ENCODE measurements at places on chromosomes 13 and 19.

- no peak for DNase-seq
Observed at GRCh38 chr13:29541400-29541799, 54.1 kb downstream of the SLC7A1 start.

GRCh38 chr19:49701271-49701786, 10.4 kb downstream of the CPT1C start:
- no peak for DNase-seq

GRCh38 chr19:2540646-2541454, 64.9 kb downstream of the GADD45B start:
- peak; percentile 99 for DNase-seq

- no peak for DNase-seq
Observed at GRCh38 chr13:87084192-87084591, 587.0 kb upstream of the SLITRK5 start.

- DNase-seq = peak; percentile 41
Observed at GRCh38 chr13:25286308-25286968, 850 bp downstream of the MTMR6 start.

DNA sequence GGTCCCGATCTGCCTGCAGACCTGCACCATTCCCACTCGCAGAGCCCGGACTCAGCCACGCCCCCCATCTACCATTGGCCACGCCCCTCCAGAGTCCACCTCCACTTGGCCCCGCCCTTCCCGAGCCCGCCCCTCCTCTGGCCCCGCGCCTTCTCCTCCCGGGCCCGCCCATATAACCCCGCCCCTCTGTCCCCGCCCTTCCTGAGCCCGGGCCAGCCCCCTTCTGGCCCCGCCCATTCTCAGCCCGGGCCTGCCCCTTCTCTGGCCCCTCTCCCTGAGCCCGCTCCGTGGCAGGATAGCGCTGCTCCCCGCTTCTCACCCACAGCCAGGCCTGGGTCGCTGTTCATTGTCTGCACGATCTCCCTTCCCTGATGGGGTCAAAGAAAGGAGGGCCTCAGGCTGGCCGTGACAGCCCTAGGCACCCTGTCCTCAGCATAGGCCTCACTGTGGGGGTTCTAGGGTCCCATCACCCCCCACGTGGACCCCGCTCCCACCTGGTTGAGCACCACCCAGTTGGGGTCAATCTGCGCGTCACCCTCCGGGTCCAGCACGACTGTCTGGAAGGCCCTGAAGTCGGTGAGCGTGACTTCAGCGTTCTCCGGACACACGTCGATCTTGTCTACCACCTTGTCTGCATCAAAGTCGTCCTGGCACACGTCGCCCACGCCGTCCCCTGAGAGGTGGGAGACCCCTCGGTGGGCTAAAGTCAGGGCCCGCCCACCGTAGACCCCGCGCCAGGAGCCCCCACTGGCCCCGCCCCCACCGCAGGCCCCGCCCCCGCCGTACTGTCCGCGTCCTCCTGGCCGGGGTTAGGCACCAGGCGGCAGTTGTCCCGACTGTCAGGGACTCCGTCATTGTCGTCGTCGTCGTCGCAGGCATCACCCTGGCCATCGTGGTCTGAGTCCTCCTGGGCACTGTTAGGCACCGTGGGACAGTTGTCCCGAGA, 5.7 kb downstream of the COMP start:
- peak; percentile 62 for DNase-seq

GRCh38 chr19:56969759-56970178, 129.2 kb upstream of the PEG3 start:
- DNase-seq = no peak

DNA sequence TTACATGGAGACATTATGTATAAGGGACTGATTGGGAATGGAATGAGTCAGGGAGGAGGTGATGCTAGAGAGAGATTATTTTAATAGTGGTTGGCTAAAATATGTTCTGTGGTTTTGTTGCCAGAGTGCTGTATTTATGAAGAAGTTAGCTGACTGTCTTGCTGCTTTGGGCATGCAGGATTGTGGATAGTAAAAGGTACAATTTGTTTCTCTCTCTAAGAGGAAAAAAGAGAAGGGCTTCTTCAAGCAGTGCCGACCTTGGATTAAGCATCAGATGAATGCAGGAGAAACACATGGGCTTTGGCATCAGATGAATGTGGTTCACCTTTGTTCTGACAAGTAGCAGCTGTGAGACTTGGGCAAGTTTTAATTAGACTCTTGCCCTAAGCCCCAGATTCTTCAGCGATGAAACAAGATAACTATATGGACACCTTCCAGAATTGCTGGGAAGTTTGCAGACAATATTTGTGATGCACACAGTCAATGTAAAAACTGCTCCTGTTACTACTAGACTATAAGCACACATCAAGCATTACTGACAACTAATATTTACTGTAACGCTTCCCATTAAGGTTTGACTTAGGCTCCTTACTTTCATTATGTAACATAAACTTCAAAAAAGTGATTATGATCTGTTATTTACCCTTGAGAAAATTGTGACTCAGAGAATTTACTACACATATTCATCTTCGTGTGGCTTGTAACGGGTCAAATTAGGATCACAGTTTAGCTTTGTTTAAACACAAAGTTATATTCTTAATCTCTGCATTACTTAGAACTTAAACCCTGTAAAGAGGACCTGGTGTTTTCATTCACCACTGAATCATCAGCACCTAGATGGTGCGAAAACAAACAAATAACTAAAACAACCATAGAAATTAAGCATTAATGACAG, 824.0 kb downstream of the PCDH9 start:
- DNase-seq = peak; percentile 83

DNA sequence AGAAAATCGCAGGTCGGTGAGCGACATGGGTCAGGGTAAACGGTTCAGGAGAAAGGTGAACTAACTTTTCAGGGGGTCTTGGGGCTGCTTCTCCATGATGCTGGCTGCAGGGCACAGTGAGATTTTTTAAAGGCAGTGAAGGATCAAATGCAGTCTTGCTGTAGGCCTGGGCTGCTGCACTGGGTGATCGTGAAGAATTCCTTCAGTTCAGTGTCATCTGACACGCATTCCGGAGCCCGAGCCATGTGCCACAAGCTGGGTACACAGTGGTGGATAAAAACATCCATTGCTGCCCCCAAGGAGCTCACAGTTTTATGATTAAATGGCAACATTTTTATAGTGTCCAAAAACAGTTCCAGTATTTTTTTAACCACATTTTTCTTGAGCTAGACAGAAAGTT, 56.3 kb upstream of the GPR12 start:
- DNase-seq = no peak

GRCh38 chr19:18150776-18151624, 2.0 kb upstream of the PIK3R2 start:
- no peak for DNase-seq

GRCh38 chr19:29538651-29539050, 12.9 kb downstream of the VSTM2B start:
- no peak for DNase-seq

DNA sequence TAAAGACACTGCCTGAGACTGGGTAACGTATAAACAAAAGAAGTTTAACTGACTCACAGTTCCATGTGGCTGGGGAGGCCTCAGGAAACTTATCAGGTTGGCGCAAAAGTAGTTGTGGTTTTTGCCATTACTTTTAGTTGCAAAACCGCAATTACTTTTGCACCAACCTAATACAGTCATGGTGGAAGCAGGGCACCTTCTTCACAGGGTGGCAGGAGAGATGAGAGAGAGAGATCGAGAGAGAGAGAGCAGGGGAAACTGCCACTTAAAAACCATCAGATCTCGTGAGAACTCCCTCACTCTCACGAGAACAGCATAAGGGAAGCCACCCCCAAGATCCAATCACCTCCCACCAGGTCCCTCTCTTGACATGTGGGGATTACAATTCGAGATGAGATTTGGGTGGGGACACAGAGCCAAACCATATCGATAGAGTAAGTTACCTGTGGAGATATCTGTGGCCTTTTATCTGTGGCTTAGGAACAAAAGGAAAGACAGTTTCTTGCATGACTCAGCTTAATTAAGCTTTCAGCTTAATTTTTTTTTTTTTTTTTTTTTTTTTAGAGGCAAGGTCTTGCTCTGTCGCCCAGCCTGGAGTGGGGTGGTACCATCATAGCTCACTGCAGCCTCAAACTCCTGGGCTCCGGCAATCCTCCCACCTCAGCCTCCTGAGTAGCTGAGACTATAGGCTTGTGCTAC, 7.6 kb upstream of the CABP5 start:
- no peak for DNase-seq

GRCh38 chr13:39365879-39366278, 237.1 kb downstream of the LHFPL6 start:
- no peak for DNase-seq

DNA sequence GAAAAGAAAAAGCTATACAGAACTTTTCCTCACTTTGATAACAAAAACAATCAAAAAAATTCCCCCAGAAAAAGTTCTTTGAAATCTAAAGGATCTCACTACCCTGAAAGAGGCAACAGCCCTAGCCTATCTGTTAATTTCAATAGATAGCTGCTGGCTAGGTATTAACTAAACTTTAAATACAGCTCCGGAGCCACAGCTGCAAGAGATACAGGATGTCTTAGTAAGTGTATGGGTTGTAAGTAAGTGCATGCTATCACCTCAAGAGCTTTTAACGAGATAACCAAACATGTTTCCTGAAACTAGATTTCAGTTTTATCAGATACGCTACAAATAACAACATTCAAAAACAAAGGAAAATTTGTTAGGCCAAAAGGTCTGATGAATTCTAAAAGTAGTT, 148.4 kb downstream of the KLF12 start:
- no peak for DNase-seq

- DNase-seq = no peak
Observed at GRCh38 chr19:38869160-38869835, 8.8 kb downstream of the RINL start.

DNA sequence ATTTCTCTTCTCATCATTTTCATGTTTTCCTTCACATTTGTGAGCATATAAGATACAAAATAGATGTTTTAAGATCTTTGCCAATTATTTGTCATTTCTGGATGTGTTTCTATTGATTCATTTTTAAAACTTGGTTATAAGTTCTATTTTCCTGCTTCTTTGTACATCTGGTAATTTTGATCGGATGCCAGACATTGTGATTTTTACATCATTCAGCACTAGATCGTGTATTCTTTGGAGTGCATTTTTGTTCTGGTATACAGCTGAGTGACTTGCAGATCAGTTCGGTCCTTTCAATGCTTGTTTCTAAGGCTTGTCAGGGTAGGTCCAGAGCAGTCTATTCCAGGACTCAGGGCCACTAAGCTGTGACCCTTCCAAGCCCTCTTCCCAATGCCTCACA, 198.2 kb downstream of the KLF12 start:
- no peak for DNase-seq

DNA sequence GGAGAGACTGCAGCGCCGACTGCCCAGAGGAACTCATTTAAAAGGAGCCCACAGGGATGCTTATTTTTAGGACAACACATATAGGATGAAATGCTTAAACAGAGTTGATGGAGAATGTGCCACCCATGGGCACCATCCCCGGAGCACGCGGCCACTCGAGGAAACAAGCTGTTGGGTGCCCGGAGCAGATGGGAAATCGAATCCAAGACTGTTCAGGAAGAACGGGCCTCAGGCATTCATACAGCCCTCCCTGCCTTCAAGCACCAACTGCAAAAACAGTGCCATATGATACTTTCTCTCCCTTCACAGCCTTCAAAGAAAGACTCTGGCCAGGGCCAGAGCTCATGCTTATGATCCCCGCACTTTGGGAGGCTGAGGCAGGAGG, 40.2 kb downstream of the RAB20 start:
- no peak for DNase-seq
